ENCODE measurements at places on chromosomes 5 and 9.

GRCh38 chr5:81513473-81513872 is 119.5 kb upstream of the ACOT12 start:
- DNase-seq = no peak

DNA sequence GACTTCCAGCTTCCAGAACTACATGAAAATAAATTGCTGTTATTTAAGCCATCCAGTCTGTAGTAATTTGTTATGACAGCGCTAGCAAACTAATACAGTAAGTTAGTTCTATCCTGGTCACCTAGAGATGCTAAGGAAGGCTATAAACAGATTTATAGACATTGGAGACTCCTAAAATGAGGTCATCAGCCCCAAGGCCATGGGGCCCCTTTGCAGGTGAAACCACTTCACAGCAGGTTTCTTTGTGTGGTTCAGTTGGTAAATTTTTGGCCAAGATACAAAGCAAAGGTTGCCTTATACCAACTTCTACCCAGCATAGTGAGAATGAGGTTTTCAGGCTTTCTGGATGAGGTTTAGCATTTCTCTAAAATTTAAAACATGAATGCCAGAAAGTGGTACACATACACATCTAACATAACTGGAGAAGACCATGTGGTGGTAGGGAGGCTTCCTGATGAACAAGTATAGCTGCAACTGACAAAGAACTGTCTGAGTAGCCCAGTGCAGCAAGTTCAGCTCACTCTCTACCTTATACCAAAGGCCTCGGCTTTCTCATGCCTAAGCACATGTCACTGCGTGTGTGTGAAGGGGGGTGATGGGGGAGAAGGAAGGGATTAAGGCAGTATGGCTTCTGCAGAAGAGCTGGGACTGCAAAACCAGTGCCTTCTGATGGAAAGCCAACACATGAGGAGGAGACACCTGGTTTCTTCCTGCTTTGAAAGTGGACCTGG is 264.6 kb upstream of the TAS2R1 start:
- no peak for DNase-seq

DNA sequence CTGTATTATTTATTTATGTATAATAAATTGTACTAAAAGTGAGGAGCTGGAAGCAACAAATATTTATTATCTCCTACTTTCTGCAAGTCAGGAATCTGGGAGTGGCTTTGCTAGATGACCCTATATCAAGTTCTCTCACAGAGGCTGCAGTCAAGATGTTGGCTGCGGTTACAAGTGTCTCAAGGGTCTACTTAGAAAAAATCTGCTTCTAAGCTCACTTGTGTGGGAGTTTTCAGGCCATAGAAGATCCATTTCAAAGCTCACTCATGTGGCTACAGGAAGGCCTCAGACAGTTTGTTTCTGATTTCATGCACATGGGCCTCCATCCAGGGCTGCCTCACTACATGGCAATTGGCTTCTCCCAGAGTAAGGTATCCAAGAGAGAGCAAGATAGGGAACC is 551.1 kb downstream of the CAAP1 start:
- no peak for DNase-seq

DNA sequence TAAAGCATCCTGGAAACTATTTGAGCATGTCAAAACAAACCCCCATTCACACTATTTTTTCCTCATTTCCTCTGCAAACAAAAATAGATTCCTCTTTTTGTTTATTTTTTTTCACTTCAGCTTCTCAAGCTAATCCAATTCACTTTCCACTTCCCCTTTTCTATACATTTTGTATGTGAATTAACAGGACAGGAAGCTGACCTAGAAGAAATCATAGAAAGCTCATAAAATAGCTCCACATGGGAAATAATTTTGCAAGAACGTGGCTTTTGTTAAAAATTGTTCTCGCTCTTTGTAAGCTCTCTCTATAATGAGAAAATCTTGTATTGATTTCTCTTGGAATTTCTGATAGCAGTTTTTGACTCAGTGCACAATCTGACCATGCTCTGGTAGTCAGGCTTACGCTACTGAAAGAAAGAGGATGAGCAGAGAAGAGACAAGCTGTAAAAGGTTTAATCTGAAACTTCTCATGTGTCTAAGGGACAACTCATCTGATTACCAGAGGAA is 215.8 kb downstream of the ADAMTS12 start:
- no peak for DNase-seq

DNA sequence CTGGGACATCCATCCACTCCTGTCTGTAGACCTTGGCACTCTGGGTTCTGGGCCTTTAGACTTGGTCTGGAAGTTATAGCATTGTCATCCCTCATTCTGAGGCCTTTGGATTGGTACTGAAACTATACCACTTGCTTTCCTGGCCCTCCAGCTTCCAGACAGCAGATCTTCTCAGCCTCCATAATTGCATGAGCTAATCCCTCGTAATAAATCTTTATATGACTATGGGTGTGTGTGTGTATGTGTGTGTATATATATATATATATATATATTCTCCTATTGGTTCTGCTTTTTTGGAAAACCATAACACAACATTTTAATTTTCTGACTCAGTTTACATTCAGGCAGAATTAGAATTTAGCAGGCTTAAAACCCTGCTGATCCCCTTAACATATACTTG is 180.5 kb downstream of the ENC1 start:
- DNase-seq = no peak

- DNase-seq = no peak
Measured at GRCh38 chr9:38406476-38407186, 14.1 kb downstream of the ALDH1B1 start.

DNA sequence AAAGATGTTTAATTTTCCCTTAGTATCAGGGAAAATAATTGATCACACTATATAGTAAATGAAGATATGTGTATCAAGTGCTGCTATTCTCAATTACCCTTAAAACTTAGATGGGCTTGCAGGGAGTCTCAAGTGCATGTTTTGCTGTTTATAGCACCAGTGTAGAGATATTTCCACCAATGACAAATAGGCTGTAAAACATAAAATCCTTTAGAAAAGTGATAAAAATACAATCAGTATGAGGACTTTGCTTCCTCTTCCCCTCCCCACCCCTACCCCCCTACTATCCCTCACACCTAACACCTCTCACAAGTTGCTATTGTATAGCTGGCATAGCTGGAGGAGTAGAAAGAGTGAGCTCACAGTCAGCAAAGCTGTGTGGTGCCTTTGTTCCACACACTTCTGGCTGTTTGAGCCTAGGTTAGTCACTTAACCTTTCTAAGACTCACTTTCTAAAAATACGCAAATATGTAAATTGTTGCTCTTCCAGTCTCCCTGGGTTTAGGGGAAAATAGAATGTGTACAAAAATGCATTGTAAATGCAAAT is 93.1 kb downstream of the PDE4D start:
- DNase-seq = no peak

DNA sequence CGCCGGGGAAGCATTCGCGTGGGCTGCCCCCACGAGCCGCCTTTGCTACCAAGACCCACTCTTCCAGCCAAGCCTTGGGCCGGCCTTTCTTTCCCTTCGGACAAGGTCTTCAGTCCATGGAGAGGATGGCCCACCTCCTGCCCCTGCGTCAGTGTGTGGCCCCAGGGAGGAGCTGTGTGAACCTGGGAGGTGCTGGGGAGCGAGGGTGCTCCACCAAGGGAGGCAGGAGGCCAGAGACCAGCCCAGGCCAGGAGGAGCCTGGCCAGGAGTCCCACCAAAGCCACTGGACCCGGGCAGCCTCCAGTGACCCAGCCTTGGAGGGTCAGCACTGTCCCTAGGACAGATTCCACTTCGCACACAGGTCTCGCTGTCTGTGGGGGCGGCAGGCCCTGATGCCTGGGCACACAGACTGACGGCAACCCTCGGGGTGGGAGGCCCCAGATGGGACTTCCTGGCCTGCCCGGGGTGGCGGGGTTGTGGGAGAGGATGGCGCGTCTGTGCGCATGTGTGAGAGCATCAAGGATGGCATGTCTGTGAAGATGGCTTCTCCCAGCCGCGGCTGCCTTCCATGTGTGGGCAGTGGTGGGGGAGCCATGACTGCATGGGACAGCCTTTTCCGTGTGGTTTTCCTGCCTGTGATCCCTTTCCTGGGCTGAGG is 113.3 kb upstream of the LPCAT1 start:
- DNase-seq = no peak

- no peak for DNase-seq
Measured at GRCh38 chr9:106421772-106422171, 441.2 kb upstream of the ZNF462 start.

DNA sequence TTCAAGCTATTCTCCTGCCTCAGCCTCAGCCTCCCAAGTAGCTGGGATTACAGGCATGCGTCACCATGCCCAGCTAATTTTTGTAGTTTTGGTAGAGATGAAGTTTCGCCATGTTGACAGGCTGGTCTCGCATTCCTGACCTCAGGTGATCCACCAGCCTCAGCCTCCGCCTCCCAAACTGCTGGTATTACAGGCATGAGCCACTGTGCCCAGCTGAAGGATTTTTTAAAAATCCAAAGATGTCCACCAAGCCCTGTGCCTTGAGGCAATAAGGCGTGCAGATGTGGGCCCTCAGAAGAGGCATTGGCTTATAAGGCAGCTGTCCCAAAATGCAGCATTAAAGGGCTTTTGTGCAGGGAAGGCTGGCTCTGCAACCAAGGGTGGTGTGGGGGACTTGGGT is 10.3 kb upstream of the ZFR start:
- no peak for DNase-seq

GRCh38 chr5:122153230-122153629 is 23.9 kb downstream of the ZNF474 start:
- no peak for DNase-seq

DNA sequence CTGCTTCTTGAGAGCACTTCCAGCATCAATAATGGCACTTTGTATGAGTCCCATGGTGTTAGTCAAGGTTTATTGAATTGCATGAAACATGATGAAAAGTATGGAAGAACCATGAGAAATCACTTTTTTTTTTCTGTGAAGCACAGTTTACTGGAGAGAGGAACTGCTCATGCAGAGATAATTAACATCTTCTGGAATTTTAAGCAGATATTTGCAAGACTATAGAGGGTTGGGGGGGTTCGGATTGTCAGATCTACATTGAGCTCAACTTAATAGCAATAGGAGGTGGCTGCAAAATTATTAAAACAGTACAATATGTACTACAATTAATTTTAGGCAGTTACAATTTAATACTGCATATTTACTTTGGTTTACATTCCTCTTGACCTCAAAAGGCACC is 204.4 kb upstream of the CDH10 start:
- DNase-seq = no peak

DNA sequence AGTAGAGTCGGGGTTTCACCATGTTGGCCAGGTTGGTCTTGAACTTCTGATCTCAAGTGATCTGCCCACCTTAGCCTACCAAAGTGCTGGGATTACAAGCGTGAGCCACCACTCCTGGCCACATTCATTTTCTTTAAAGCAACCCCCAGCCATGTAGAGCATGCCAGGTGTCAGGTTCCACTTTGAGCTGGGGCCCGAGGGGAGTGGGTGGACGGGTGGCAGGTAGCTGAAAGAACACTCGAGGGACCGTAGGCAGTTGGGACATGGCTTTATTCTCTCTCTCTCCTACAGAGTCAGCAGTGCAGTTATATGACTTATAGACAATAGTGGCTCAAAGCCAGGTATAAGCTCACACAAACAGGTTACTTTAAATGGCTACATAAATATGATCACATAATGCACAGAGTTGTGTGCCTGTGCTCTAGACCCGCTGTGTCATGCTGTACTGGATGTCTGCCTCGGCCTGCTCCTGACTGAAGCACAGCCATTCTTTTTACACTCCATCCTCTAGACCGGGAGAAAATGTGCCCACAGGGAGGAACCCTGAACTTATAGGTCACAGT is 60.5 kb upstream of the FAM120A start:
- DNase-seq = no peak

GRCh38 chr5:169914766-169915165 is 65.5 kb downstream of the INSYN2B start:
- no peak for DNase-seq

DNA sequence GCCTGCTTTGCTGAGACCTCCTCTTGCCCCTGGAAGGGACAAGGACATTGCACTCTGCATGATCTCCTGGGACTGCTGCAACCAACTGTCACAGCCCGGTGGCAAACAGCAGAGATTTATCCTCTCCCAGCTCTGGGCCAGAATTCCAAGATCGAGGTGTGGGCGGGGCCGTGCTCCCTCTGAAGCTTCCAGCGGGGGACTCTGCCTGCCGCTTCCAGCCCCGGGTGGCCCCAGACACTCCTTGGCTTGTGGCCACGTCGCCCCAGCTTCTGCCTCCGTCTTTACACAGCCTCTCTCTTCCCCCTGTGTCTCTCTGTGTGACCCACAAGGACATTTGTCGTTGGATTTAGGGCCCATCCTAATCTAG is 67.1 kb downstream of the COL5A1 start:
- no peak for DNase-seq

- no peak for DNase-seq
Measured at GRCh38 chr5:72204946-72205345, 97.7 kb downstream of the MAP1B start.

DNA sequence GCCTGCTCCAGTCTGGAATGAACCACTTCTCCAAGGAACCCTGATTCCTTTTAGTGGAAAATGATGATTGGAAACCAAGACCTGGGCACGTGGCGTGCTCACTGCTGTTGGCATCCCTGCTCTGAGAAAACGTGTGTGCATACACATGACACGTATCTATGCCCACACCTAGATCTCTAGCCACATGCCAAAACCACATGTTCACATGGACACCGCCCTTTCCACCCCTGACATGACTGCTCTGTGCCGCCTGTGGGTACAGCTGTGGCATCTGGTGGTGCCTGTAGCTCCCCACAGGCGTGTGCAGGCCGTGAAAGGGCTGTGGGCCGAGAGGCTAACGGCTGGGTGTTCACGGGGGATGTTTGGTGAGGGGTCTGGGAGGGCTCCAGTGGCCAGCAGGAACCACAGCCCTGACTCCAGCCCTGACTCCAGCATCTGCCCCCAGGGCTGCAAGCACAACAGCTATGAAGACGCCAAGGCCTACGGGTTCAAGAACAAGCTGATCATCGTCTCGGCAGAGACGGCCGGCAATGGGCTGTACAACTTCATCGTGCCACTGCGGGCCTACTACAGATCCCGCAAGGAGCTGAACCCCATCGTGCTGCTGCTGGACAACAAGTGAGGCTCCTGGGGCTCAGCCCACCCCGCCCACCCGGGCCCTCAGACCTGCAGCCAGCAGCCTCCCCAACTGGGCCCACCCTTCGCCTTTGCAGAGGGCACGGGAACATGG is 75.1 kb downstream of the KCNT1 start:
- DNase-seq = no peak

GRCh38 chr5:146630472-146630871 is 114.5 kb upstream of the GPR151 start:
- DNase-seq = no peak

DNA sequence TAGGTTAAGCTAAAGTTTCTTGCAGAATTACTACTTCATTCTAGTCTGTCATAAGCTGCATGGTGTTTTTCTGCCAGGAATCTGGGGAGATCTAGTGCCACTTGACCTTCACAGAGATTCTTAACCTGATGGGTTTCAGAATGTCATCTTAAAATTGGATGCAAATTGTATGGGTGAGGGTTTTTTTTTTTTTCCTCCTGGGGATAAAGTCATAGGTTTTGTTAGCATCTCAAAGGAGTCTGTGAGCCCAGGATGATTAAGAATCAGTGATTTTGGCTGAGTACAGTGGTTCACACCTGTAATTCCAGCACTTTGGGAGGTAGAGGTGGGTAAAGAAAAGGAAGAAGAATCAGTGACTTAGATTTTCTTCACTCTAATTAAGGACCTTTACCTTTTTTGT is 51.2 kb downstream of the NIM1K start:
- no peak for DNase-seq

- DNase-seq = no peak
Measured at GRCh38 chr9:127405344-127406125, 8.6 kb downstream of the SLC2A8 start.
